EH (cell line): ENCODE measurements at places on chromosomes 7 and 10.

DNA sequence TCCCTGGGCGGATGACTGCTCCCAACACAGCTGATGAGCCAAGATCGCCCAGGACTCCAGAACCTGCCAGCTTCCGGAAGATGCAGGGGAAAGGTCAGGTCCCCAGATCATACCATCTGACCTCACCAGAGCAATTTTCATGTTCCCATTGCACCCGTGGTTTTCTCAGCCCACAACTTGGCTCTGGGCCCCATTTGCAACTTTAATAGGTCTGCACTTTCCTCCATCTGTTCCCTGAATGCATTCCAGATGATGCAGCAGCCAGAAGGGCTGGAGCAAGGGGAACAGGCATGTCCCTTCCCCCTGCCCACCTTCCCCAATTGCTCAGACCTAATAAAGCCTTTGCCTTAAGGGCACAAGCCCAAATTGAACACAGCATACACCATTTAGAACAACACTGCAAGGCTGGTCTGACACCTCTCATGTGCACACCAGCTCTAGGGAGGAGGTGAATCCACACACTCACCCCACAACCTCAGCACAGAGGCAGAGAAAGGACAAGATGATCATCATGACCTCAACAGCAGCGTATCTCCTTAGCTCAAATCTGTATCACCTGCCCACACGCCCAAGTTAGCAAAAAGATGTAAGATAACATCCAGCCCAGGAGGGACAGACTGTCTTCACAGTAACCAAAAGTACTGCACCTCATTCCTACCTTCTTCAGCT lies 87.5 kb downstream of the PLXNA4 start:
- peak; percentile 4 for DNase-seq

DNA sequence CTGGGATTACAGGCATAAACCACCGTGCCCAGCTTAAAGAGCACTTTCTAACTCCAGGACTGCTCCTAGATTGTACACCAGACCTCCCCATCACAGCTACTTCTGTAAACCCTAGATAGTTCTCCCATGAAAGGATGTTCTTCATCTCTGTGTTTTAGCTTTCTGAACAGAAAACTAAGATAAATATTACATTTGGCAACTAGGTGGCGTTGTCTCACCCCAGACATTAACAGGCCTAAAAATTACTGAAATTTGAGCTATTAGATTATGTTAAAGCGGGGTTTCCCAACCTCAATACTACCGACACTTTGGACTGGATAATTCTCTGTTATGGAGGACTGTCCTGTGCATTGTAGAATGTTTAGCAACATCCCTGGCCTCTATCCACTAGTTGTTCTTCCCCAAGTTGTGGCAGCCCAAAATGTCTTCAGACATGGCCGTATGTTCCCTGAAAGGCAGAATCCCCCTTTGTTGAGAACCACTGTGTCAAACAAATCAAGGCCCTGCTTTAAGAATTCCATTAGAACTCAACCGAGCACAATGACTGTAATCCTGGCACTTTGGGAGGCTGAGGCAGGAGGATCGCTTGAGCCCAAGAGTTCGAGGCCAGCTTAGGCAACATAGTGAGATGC lies 19.1 kb downstream of the ATOH7 start:
- DNase-seq, result peak; percentile 50

DNA sequence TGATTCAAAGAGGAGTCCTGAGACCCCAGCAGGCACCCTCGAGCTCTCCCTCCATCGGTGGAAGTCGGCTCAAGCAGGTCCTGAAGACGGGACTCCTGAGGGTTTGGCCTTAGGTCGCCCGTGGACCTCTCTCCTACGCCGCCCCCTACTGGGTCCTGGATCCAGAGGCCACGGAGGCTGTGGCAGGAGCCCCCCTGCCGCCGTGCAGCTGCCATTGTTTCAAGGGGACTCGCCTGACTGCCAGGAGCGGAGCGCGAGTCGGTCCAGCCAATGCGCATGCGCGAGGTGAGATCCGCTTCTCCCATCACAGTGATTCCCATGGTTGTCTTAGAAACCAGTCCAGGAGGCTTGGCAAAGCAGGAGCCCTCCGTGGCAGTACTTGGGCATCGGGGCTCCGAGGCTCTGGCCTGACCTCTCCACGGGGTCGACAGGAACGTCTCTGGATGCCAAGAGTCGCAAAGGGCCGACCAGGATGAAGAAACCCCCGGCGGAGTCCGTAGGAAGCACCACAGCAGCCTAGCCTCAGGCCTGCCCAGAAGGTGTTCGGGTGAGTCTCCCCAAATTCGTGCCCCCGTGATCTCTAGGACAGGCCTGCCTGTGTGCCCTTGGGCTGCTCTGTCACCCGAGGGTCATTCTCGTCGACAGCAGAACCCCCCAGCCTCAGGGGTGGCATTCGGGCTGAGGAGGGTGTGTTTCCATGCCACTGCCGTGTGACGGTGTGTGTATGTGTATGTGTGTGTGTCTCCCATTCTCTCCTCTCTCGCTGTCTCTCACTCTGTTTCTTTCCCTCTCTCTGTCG lies 322.3 kb downstream of the ZNF716 start:
- DNase-seq, result no peak

DNA sequence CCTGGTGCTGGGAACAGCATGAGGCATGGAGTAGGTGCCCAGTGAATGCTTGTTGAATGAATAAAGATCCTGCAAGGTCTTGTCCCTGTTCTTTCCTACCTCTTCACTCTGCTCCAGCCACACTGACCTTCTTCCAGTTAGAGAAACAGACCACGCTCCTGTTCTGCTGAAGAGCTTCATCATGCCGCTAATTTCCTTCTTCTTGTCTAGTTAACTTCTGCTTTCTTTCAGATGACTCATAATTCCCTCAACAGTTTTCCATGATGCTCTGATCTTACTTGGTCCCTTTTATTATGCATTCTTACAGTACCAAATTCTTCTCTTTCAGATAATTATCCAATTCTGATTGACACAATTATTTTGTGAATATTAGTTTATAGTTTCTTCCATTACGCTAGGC lies 59.5 kb upstream of the C1QL3 start:
- no peak for DNase-seq

DNA sequence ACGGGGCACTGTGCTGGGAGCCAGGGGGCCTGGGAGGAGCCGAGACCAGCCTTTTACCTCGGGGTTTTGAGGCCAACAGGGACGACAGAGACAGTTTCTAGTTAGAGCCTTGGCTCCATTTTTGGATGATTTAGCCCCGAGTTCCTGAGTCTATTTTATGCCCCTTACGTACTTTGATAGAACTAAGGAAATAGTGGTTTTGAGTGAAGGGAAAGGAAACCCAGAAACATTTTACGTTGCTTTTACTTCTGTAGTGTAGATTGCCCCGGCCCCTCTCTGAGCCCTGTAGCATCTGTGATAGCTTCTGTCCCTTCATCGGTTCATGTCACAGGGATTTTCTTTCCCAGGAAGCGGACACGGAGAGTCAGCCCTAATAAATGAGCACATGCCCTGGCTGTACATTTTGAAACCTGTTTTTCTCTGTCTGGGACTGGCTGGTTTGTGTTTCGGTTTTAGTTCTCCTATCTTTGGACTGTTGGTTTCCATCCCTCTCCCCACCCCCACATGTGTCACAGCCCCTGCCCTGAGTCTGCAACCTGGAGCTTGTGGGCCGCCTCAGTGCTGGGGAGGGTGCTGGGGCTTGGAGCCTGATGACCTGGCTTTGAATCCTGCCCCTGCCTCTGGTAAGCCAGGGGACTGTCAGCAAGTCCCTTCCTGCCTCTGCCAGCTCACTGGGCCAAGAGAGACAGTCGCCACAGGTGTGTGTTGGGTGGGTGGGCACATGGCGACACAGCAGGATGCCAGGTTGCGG lies 6.9 kb upstream of the ORAI2 start:
- no peak for DNase-seq

- no peak for DNase-seq
Observed at GRCh38 chr7:105815576-105815975, 60.8 kb downstream of the ATXN7L1 start.

DNA sequence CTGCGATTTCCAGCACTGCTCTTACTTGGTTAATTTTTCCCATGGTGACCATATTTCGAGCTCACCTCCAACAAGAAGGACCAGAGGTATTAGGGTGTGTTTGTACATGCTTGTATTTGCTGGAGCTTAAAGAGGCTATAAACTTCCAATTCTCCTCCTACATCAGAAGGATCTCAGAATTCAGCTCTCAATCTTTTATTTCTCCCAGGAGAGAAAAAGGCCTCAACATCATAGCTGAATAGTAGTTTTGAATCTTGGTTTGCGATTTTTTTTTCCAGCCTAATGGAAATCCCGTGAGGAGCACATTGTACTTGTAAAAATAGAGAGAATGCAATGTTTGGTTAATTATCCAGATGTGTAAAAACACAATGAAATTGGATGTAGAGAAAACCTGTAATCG lies 69.7 kb downstream of the CPVL start:
- DNase-seq, result no peak

GRCh38 chr10:133139551-133140065 lies 20.4 kb upstream of the KNDC1 start:
- DNase-seq, result no peak

DNA sequence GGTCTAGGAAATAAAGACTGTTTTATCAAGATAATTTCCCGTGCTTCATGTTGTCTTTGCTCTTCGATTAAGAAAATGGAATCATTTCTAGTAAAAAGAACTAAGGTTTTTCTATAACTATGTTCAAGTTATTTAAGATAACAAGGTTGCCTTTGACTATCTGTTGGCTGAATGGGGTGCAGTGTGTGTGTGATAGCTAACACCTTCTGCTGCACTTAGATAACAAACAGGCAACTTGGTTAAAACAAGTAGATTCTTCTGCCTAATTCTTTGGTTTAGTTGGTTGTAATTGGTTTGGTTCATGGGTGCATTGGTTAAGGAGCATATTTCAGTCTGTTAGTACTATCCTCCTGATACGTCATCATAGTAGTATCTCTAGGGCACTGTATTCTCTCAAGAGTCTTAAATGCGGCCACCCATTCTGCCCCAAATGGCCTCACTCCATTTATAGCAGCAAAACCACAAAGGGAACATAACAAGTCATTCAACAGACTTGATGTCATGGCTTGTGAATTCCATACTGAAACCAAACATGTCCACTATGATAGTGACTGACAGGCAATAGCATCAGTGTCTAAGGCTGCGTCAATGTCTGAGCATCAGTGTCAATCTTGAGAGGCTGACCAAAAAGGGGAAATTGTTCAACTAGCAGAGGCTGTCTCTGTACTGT lies 55.7 kb downstream of the CCDC3 start:
- DNase-seq, result no peak

GRCh38 chr7:4808026-4808425 lies 32.6 kb downstream of the AP5Z1 start:
- DNase-seq, result no peak

GRCh38 chr7:47089461-47089860 lies 492.4 kb downstream of the TNS3 start:
- DNase-seq, result no peak

DNA sequence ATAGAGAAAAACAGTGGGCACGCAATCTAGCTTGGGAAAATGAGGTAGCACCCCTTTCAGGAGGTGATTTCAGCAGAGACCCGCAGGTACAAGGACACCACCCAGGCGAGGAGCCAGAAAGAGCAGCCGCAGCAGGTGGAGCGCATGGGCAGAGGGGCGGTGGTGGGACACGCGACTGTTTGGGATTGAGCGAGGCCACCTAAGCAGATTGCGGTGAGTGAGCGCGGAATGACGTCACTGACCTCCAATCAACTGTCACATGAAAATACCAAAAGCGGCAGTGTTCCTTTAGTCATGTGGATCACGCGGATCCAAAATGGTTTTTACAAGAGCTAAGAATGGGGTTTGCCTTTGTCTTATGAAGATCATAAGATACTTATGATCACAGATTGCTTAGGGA lies 40.2 kb upstream of the SLC26A3 start:
- DNase-seq, result no peak

DNA sequence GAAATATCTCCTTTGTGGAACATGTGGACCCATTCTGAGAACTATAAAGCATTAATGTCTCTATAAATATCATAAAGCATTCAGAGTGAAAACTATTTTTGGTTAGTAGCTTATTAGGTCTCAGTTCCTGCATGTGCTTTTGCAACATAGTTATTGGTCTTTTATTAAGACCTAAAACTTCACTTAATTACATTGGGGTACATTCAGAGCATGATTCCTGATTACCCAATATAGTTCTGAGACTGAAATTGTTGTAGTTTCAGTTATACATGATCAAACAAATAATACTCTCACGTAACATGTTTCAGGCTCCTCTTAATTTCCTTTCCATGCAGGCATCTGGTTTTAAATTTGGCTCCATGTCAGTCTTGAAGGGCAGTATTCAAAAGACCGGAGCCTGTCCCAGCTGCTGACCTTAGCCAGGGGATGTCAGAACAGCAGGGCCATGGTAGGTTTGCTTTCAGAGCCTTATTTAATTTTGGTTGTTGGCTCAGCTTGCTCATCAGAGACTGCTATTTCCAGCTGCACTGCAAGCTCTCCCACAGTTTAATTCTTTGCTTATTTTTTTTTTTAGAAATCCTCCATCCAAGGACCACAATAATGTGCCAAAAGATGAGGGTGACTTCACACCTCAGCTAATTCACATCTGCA lies 447.8 kb upstream of the FZD8 start:
- no peak for DNase-seq

DNA sequence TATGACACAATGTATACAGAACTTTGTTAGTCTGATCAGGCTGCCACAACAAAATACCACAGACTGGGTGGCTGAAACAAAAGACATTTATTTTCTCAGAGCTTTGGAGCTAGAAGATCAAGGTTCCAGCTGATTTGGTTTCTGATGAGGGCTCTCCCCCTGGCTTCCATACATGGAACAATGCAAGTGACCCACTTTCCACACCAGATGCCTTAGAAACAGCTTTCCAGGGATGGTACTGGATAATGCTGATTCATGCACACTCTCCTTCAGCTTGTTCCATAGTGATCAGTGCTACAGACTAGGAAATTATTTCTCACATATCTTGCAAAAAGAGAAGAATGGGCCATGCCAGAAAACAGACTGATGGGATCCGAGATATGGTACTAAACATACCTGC lies 1274.9 kb upstream of the SORCS1 start:
- no peak for DNase-seq

- DNase-seq, result peak; percentile 94
Observed at GRCh38 chr7:105932835-105933477, 30.1 kb upstream of the CDHR3 start.

- DNase-seq, result peak; percentile 25
Observed at GRCh38 chr7:2710901-2711551, 23.0 kb downstream of the AMZ1 start.

GRCh38 chr10:110530131-110530831 lies 32.6 kb downstream of the DUSP5 start:
- DNase-seq, result peak; percentile 84

GRCh38 chr7:19290066-19290465 lies 144.8 kb upstream of the FERD3L start:
- no peak for DNase-seq

- DNase-seq, result no peak
Observed at GRCh38 chr7:116032886-116033285, 2.3 kb upstream of the TFEC start.

GRCh38 chr7:70696201-70696754 lies 435.7 kb upstream of the GALNT17 start:
- peak; percentile 43 for DNase-seq

DNA sequence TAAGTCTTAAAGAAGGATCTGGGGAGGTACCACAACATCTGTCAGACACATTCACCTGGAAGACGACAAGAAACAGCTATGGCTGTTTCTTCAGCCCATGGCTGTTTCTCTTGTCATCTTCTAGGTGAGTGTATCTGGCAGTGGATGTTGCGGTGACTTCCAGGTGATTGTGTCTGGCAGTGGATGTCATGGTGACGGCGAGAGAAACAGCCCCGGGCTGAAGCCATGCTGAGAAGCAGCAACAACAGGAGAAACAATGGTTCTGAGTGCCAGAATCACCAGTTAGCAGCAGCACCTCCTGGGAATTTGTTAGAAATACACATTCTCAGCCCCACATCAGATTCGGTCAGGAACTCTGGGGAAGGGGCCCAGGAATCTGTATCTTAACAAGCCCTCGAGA lies 68.6 kb upstream of the SYPL1 start:
- no peak for DNase-seq

- DNase-seq, result no peak
Observed at GRCh38 chr10:34585422-34586112, 229.5 kb downstream of the PARD3 start.
